ENCODE measurements at places on chromosomes 12 and 14.

- no peak for DNase-seq
Measured at GRCh38 chr14:104986487-104987164, 1.0 kb downstream of the CLBA1 start.

DNA sequence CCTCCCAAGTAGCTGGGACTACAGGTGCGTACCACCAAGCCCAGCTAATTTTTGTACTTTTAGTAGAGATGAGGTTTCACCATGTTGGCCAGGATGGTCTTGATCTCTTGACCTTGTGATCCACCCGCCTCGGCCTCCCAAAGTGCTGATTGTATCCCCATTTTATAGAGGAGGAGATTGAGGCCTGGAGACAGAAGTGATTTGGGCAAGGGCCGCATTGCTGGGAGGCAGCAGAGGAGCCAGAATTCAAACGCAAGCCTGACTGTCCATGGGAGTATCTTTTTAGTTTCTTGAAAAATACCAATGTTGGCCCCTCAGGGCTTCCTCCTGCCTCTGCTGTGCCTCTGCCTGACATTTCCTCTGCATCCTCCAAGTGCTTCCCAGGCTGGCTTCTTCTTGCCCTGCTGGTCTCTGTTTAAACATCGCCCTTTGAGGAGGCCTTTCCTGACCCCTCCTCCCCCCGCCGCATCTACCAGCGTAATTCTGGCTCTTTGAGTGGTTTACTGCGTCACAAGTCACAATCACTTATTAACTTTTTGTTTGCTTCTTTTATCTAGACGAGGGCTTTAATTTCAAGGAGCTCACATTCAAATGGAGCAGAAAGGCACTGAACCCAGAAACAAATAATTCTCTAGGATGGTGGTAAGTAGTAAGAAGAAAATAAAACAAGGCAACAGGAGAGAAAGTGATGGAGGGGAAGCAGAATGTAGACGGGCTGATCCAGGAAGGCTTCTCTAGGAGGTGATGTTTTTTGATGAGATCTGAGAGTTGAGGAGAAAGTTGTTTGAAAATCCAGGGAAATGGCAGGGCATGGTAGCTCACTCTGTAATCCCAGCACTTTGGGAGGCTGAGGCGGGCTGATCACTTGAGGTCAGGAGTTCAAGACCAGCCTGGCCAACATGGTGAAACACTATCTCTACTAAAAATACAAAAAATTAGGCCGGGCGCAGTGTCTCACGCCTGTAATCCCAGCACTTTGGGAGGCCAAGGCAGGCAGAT is 91.0 kb upstream of the MED13L start:
- no peak for DNase-seq

GRCh38 chr14:104009297-104009696 is 67.0 kb upstream of the RD3L start:
- no peak for DNase-seq

GRCh38 chr12:131369094-131369845 is 341.6 kb upstream of the SFSWAP start:
- DNase-seq = no peak

- no peak for DNase-seq
Measured at GRCh38 chr14:94748667-94749347, 21.1 kb downstream of the GSC start.

DNA sequence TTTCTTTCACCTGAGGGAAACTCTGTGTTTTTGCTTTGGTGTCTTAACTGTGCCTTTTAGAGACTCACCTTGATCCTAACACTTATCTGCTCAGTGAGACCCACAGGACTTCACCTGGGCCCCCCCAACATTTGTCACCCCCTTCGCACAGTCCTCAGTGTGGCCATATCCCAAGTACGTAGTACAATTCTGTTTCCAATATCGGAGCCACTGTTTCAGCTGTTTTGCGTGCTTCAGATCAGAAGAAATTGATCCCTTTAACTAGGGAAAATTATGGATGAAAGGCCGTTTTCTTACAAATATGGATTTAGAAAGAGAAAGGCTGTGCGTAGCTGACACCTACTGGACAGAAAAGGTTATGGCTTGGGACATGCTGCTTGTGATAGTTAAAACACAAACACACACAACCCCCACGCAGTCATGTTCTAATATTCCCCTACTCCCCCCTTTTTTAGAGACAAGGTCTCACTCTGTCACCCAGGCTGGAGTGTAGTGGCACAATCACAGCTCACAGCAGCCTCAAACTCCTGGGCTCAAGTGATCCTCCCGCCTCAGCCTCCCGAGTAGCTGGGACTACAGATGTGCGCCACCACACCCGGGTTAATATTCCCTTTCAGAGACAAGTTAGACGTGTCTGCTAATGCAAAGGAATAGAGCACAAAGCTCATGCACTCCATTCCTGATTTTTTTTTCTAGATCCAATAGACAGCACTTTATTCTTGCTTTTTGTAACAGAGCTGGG is 3.6 kb upstream of the SLC7A8 start:
- DNase-seq = no peak

DNA sequence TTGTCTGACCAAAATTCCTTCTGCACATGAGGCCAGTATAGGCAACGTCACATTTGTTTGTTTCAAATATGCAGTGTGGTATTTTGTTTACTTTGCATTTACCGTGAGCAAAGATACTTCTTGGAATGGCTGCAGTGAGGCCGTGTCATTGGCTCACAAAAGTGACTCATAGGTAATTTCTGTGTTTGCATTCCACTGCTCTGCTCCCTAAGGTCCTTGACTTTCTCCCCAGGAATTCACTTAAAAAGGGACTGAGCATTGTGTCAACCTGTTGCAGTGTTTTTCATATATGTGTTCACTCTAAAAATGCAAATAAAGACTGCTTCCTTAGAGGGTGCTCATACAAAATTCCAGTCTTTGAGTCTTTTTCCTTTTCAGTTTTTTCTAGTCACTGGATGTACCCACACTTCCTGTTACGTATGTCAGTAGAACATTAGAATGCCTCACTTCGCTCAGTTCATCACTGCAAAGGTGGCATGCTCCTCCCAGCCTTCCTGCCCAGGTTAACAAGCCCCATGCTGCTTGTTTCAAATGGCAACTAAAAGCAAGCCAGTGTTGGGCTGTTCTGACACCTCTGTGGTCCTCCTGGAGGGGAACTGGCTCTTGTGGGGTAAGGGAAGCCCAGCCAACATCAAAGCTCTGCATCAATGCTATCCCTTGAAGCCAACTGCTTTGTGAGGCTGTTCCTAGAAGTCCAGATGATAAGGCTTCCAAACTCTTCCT is 9.1 kb downstream of the C12orf76 start:
- no peak for DNase-seq

- DNase-seq = no peak
Measured at GRCh38 chr14:91927191-91927590, 20.3 kb downstream of the FBLN5 start.

GRCh38 chr12:42593874-42594273 is 4.3 kb upstream of the PRICKLE1 start:
- no peak for DNase-seq

DNA sequence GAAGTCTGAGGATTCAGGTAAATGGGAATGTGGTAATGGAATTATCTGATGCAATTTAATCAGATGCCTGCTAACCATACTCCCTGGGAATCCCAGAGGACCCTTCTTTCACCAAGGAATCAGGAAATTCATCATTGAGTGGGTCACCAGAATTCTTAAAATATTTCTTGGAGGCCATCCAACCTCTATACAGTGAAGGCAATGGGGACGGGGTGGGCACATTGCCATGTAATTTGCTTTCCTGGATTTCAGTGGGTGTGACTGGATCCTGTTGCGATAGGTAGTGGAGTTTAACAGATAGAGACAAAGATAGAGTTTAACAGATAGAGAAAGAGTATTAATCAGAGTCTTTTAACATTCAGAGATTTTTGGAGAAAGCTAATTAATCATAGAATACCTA is 394.4 kb downstream of the DAD1 start:
- no peak for DNase-seq

- no peak for DNase-seq
Measured at GRCh38 chr12:546265-546919, 86.7 kb downstream of the B4GALNT3 start.

GRCh38 chr14:72714871-72715214 is 179.1 kb downstream of the DPF3 start:
- DNase-seq = no peak

DNA sequence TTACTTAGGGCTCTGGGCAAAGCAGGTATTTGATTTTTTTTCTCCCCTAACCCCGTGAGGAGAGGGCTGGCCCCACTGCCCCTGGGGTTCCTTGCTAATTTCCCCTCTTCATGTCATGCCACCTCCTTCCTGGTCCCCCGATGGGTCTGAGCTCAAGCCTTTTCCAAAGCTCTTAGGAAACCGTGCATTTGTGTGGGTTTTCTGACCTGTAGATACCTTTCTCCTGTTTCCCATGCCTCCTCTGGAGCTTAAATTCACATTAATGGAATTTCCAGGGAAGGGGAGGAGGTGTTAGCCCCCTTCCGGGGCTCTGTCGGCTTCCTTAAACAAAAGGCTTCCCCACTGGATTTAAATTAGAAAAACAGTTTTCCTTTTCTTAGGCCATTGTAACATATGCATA is 12.6 kb downstream of the SFSWAP start:
- no peak for DNase-seq

GRCh38 chr14:93748208-93749075 is 39.8 kb downstream of the PRIMA1 start:
- no peak for DNase-seq

GRCh38 chr14:44812672-44813071 is 149.1 kb downstream of the KLHL28 start:
- no peak for DNase-seq

DNA sequence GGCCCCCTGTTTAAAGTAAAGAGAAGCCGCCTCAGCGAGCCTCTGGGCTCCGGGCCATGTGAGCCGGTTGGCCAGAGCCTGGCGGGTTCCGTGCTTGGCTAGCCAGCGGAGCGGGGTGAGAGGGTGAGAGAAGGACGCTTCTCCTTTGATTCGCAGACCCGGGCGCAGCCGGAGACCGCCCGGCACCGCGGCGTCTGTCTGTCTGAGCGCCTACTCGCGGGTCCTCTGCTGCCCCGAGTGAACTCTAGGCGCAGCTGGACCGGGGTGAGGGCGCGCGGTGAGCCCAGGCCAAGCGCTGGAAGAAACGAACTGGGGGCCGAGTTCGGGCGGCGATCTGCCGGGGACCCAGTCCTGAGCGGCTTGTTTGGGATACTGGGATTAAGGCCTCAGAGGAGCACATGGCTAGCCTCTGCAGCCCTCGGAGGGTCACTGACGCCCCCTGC is 41.4 kb upstream of the TBX5 start:
- no peak for DNase-seq

DNA sequence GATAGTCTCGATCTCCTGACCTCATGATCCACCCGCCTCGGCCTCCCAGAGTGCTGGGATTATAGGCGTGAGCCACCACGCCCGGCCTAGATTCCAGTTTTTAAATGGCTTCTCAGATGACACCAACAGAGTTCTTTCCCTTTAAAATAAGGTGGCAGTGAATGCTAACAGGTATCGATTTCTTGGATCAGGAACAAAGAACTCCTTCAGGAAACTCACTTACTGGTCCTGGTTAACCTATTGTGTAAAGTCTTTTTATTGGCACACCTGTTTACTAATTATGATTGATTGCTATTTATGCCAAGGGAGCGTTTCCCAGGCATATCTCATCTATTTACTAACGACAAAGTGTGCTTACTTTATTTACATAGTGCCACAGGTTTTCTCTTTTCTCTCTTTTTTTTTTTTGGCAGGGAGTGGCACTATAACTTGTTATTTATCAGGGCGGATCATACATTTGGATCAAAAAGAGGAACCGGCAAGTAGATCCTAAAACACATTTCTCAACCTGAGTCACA is 89.7 kb downstream of the GLT1D1 start:
- DNase-seq = no peak

DNA sequence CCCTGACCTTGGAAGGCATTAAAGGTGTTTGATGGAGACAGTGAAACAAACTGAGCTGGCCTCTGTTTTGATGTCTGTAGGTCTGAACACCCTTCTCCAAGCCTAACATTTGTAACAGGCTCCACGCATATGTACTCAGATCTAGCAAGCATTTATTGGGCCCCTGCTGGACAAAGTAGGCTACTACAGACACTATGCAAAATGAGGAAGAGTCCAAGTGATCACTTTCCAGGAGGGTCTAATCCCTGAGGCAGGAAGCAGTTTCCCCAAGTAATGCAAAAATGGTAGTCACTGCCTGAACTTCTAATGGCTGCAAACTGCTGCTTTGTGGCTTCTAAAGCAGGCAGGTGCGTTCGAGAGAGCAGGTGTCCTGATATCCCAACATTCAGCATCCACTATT is 405.8 kb downstream of the MED13L start:
- DNase-seq = no peak

- DNase-seq = no peak
Measured at GRCh38 chr12:13198876-13199275, 2.4 kb downstream of the EMP1 start.

DNA sequence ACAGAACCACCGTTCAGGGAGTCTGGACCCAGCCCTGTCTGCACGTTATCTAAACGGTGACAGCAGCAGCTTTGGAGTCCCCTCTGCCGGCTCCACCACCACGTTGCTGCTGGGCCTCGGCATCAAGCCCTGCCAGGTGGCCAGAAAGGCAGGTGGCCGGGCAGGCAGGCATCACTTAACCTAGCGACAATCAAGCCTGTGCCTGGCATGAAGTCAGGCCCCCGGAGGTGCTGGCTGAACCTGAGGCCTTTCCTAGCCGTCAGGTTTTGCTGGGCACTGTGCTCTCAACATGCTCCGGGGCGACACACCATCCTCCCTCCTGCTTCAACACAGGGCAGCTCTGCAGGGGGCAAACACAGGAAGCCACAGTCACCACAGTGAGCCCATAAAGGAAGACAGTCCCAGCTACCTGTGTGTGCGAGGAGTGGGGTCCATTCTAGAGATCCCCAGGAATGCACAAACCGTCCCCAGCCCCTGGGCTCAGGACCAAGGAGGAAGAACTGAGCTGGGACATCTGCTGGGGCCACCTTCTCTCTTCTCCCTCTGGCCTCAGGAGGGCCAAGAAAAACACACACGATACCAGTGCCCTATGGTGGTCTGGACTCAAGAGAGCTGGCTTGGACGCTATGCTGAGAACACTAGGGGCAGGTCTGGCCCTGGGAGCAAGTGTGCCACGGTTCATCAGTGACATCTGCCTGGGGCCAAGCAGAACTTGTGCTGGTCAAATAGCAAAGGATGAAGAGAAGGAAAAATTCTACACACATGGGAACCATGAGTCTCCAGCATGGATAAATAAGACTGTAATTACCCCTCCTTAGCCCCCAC is 44.7 kb downstream of the CCDC88C start:
- DNase-seq = no peak

DNA sequence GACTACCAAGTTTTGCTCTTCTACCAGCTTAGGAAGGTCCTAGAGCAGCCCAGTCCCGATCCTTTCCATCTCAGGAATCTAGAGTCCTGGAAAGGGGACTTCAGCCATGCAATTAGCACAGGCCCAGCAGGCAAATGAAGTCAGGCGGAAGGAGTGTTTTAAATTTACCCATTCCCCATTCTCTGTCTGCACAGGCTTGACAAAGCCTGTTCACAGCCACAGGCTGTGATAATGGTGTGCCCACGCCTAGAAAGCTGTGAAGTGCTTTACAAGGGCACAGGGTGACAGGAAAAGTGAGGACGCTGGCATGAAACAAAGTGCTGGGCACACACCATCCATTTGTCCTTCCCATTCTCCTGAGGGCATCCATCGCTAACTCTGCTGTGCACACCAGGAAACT is 79.0 kb downstream of the PITPNM2 start:
- DNase-seq = no peak

Measured in stimulated activated CD8-positive, alpha-beta memory T cell treated with anti-CD3 and anti-CD28 coated beads, Interleukin-7, amount 100 ng/mL, for 48 hours (primary cell).